Heart right ventricle (tissue), 16 donors: ENCODE measurements at places on chromosomes 7 and 10. TPM values are rescaled to one million over a fixed set of nuclear protein-coding genes. Genes with fewer than 3 reads are reported as not detected.

DNA sequence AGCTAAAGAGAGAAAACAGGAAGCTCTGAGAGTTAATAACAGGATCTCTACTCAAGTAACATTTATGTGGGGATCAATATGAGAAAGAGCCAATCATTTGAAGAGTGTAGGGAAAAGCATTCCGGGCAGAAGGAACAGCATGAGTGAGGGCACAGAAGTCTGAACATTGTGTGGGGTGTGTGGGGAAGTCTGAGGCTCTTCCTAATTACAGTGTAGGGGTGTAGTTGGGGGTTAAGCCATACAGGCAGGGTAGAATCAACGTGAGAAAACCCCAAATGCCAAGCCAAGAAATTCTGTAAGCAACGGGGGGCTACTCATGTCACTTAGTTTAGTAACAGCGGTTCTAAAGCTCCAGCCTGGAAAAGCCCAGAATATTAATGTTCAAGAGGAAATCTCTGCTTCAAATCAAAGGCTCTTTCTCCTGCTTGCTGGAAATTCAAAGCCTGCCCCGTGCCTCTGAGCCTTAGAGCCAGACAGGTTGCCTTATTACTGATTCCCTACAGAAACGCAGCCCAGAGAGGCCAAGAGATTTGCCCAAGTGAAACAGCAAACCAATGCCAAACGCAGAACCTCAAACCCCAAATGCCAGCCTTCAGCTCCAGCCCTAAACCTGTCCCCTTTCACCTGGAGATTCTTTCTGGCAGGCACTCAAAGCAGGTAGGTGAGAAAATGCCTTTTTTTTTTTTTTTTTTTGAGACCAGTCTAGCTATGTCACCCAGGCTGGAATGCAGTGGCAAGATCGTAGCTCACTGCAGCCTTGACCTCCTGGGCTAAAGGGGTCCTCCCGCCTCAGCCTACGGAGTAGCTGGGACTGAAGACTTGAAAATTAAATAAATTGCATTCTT lies 36.1 kb downstream of the DNAJB12 start:
- no peaks in the 10 kb centered on the region for H3K36me3 ChIP-seq
- peak overlapping the region; percentile 53 for H3K4me3 ChIP-seq
- peaks cover 42% of the 10 kb centered on the region for H3K4me1 ChIP-seq

DNA sequence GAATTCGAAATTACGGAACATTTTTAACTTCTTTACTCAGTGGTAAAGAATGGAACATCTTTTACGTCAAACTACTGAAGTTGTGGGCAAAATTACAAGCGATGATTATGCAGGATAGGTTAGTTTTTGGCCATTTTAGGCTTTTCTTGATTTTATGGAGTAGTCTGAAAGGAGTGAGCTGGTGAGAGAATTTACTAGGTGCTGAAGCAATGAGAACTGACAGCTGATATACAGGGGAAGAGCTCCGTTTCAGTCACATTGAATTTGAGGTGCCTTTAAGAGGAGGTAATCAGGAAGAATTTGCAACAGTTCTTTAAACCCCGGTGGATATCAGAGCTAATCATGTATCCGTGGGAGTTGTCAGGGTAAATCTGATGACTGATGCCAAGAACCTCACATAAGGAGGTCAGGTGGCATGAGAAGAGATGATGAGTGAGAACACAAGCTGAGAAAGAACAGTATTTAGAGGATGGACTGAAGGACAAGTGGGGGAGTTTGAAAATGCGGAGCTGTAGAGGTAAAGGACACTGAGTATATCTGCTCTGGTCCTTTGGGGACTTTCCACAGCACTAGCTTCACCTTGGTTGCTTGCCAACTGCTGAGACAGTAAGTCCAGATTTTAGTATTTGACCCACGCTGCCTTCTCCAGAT lies 104.3 kb downstream of the AHR start:
- peaks cover 49% of the 10 kb centered on the region for H3K4me1 ChIP-seq
- no peaks in the 10 kb centered on the region for H3K27me3 ChIP-seq
- no peak overlapping the region for H3K4me3 ChIP-seq
- DNase-seq, result no peak

GRCh38 chr7:150949971-150950491 lies 28.1 kb downstream of the KCNH2 start:
- peaks cover 22% of the 10 kb centered on the region for H3K27me3 ChIP-seq
- H3K4me3 ChIP-seq, result no peak overlapping the region

DNA sequence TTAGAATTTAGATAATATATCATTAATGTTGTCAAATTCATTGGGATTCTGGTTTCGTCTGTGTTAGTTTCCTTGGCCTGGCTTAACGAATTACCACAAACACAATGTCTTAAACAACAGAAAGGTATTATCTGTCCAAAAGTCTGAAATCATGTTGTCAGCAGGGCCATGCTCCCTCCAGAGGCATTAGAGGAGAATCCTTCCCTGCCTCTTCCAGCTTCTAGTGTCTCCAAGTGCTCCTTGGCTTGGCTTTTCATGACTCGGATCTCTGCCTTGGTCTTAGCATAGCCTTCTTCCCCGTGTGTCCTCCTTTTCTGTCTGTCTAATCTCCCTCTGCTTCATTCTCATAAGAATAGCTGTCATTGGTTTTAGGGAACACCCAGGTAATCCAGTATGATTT lies 482.5 kb downstream of the SEMA3D start:
- DNase-seq, result no peak
- H3K4me3 ChIP-seq, result no peak overlapping the region
- no peaks in the 10 kb centered on the region for H3K4me1 ChIP-seq
- no peaks in the 10 kb centered on the region for H3K36me3 ChIP-seq
- no peaks in the 10 kb centered on the region for H3K27me3 ChIP-seq

- H3K36me3 ChIP-seq, result peaks cover 7% of the 10 kb centered on the region
- DNase-seq, result no peak
- no peaks in the 10 kb centered on the region for H3K27me3 ChIP-seq
- H3K27ac ChIP-seq, result no peak overlapping the region
- no peak overlapping the region for H3K4me3 ChIP-seq
Observed at GRCh38 chr10:20048161-20048560, 231.9 kb downstream of the PLXDC2 start.

The FFAR4 gene
- total RNA-seq, result 0.37 TPM
